Activated T-cell treated with anti-CD3 and anti-CD28 coated beads for 48 hours (primary cell): ENCODE measurements at places on chromosomes 1 and 21.

GRCh38 chr1:12386130-12386529, 156.3 kb downstream of the VPS13D start:
- no peak for DNase-seq

DNA sequence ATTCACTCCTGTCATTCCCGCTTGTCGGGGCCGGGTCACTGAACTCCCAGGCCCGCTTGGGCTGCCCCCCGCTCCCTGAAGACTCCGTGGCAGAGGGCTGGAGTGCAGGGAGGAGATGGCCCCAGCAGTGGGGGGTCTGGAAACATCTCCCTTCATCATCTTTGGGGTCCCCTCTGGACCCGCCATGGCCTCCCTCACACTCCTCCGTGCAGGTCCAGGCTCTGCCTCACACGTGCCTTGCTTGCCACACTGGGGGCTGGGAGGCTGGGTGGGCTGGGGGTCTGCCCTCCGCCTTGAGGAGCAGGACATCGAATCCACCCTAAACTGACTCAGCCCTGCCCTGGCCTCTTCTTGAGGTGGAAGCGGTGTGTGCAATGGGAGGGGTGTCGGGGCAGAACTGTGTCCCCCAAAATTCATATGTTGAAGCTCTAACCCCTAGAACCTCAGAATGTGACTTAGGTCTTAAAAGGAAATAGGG, 35.2 kb downstream of the POFUT2 start:
- DNase-seq, result no peak

DNA sequence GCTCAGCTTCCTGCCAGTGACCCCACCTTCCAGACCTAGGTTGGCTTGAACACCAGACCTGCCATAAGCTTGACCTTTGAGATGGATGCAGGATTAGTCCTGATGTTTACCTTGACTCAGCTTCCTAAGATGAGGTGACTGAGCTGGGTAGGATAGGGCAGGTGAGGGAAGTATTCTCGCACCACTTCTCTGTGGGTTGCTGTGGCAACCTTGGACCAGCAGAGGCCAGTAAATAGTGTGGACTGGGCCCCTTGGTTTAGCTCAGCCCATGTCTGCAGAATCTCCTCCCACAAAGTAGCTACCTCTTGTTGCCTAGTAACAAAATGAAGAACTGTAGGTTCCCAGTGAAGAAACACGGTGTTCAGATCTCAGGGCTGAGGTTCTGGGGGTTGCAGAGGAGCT, 8.4 kb downstream of the RPS6KA1 start:
- no peak for DNase-seq

GRCh38 chr1:116288201-116288598, 84.8 kb upstream of the ATP1A1 start:
- no peak for DNase-seq

DNA sequence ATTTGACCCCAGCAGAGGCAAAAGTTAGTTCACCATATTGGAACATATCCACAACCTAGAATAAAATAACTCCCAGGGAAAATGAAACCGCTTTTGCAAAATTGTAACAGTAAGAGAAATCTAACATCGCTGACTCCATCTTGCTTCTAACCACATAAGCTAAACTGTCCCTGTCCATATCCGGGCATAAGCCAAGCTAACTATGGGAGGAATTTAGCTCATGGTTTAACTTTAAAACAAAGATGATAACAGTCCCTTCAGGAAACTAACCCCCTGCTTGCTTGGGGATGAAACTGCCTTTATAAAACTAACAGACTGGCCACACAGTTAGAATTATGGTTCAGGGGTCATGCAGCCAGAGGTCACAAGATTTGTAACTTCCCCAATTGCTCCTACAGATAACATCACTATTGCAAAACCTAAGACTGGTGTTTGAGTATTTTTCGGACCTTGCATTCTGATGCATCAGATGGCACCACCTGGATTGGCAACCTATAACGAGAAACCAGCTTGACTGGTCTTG, 46.3 kb downstream of the TESK2 start:
- no peak for DNase-seq

DNA sequence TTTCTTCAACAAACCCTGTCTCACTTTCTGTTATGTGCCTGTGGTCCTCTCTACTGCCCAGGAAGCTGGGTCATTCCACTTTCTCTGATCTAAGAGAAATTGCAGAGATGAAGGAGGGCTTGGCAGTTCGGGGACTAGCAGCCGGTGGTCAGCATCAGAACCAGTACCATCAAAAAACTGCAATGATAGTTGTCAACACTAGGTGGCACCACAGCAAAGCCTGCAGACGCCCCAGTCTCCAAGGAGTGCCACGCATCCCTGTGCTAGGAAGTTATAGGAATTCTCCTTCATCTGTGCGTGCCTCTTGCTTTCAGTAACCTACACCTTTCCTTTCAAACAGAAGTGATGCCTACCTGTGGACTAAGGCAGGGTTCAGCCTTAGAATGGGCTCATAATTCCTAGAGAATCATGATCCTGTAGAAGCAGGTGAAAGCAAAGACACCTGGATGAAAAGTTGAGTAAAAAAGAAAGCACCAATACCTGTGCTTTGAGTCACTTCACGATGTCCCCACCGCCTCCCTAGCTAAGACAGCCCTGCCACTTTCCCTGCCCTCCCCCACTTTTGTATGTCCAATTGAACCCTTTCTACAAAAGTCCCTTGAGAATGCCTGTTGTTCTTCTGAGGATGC, 129.2 kb downstream of the ADAMTS1 start:
- no peak for DNase-seq
